ENCODE measurements at places on chromosomes 2 and 18. TPM values are rescaled to one million over a fixed set of nuclear protein-coding genes. Genes with fewer than 3 reads are reported as not detected.

IL36RN gene
- total RNA-seq = not detected

ALK gene
- total RNA-seq = not detected

EML6 gene
- total RNA-seq = 0.35 TPM

POMC gene
- 4.3 TPM for total RNA-seq
